ENCODE measurements at places on chromosomes 11 and 22. TPM values are rescaled to one million over a fixed set of nuclear protein-coding genes. Genes with fewer than 3 reads are reported as not detected.

GSTT2 gene
- total RNA-seq, result not detected

MYOD1 gene
- not detected for total RNA-seq

OR2D2 gene
- total RNA-seq, result 0.66 TPM

PNPLA3 gene
- total RNA-seq, result 6.4 TPM

CADM1 gene
- total RNA-seq, result 9.7 TPM

OR56A1 gene
- total RNA-seq, result not detected

BRSK2 gene
- 0.36 TPM for total RNA-seq

C11orf58 gene
- 233 TPM for total RNA-seq

HBB gene
- total RNA-seq, result not detected

OR51B5 gene
- total RNA-seq, result not detected

CBLIF gene
- total RNA-seq, result not detected

ZBTB16 gene
- 12.2 TPM for total RNA-seq

CDPF1 gene
- 7.4 TPM for total RNA-seq

Measured in thoracic aorta endothelial cell (primary cell).